ENCODE measurements at places on chromosomes 7 and 10. TPM values are rescaled to one million over a fixed set of nuclear protein-coding genes. Genes with fewer than 3 reads are reported as not detected.

Gene CHAT
- total RNA-seq = not detected

Gene HTR5A
- not detected for total RNA-seq

GRCh38 chr7:134407311-134407710 lies 51.6 kb downstream of the AKR1B1 start:
- no peak for DNase-seq

Gene GRM3
- not detected for total RNA-seq

Gene SHH
- total RNA-seq = not detected

- no peak for DNase-seq
Measured at GRCh38 chr10:91452063-91452462, 41.9 kb downstream of the HECTD2 start.

Gene ANKRD1
- total RNA-seq = 1,733 TPM

DNA sequence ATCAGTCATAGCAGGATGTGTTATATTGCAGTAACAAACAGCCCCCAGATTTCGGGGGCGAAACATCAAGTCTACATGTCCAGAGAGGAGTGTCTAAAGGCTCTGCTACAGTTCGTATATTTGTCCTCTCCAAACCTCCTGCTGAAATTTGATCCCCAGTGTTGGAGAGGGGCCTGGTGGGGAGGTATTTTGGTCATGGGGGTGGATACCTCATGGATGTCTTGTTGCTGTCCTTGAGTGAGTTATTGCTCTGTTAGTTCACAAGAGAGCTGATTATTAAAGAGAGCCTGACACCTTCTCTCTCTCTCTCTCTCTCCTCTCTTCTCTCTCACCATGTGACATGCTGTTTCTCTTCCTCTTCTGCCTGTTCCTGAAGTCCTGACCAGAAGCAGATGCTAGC lies 343.7 kb downstream of the TCERG1L start:
- no peak for DNase-seq

DNA sequence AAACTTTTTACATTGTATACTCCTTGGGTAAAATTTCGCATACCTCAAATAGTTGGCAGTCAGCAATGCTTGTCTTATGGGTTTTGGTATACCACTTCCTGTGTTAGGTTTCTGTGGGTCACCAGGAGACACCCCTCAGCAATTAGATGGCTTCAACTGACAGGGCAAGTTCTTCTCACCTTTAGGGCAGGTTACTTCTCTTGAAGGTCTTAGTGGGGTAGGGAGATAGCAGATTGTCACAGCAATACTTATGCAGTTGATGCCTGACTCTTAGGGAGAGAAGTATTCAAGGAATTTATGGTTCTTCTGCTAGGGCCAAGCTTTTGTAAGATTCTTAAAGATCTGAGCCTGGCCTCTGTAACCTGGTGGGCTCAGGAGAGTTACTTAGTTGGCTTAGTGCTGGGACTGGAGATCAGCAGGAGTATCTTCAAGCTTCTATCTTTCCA lies 42.9 kb downstream of the MKLN1 start:
- no peak for DNase-seq

GRCh38 chr7:143041346-143041745 lies 10.8 kb upstream of the OR6V1 start:
- DNase-seq = no peak

GRCh38 chr10:11986593-11987216 lies 55.9 kb downstream of the UPF2 start:
- peak; percentile 75 for DNase-seq

DNA sequence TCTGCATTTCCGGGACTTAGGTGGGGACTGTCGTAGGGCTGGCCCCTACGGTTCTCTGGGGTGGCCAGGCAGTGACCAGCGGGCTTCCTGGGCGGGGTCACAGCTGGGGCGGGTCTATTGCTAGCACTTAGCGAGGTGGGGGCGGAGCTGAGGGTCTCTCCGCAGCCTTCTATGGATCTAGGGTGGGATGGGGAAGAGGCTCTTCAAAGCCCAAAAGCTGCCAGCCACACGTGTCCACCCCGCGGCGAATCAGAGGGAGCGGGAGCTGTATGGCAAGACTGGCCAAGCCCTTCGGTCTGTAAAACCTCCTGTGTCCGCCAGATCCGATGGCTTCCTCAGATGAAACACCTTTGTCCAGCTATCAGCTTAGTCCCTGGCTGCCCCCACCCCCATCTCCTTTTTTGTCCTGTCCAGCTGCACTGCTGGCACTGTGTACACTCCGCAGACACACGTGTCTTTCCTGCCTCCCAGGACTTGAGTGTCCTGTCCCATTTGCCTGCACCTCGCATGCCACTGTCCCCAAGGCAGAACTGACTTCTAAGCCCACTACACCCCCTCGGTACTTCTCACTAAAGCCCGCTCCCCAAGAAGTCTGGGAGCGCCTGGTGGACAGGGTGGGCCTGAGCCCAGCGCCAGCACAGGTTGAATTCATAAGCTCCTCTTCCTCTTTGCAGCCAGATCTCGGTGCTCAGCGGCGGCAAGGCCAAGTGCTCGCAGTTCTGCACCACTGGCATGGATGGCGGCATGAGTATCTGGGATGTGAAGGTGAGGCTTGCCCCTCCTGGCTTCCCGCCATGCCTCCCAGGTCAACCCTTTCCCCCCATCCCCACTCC lies 14.8 kb downstream of the PDAP1 start:
- peak; percentile 78 for DNase-seq

DNA sequence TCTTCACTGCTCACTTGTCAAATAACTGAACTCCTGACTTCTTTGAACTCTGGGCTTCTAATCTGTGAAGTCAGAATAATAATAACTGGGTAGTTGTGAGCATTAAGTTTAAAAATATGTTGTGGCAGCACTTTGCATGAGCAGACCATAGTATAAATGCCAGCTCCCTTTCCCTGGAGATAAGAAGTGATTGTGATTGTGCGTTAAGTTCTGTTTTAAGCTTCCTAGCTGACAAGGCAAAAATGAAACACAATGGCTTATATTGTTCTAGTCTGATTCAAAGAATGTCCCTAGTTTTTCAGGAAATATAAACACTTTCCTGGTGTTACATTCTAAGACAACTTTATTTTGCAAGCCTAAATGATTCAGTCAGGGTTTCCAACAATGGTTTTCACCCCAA lies 61.8 kb downstream of the PTPRE start:
- no peak for DNase-seq

- DNase-seq = no peak
Measured at GRCh38 chr10:107689323-107689722, 524.8 kb upstream of the SORCS1 start.

GRCh38 chr10:15169555-15170401 lies 1.3 kb upstream of the NMT2 start:
- DNase-seq = no peak

GRCh38 chr7:94444813-94445212 lies 50.1 kb downstream of the COL1A2 start:
- DNase-seq = no peak

Gene SBDS
- total RNA-seq = 180 TPM
